ENCODE measurements at places on chromosomes 2 and 18. TPM values are rescaled to one million over a fixed set of nuclear protein-coding genes. Genes with fewer than 3 reads are reported as not detected.

CD207 gene
- not detected for total RNA-seq

DNA sequence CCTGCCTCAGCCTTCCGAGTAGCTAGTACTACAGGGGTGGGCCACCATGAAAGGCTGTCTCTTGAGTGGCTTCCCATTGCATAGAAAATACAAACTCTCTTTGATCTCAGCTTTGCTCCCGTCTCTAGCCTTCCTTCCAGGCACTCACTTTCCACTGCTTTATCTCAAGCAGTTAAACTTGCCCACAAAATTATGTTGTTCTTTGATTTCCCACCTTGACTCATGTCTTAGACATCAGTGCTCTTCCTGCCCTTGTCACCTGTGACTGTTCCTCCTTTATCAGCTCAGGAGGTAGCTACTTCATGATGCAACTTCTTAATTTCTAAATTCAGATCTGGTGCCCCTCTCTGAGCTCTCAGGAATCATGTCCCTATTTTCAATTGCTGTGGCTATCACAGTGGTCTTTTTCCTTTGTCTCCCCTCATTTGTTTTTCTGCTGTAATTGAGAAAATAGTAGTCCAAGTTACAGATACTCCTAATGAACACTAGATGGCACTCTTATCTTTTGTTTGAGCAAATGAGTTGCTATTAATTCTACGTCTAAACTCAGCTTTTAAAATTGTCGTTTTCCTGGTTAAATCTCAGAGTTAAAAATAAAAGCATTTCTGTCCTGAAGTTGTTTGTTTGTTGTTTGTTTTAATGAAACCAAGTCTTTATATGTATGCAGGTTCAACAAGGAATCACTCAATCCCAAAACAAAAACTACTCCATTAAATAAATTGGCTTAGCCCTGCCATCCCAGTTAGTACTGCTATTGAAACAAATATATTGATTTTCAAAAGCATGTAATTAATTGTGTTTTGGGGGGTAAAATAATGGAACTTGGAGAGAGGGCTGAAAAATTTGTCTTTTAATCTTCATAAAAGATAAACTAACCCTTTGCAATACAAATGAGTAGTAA lies 46.9 kb upstream of the GREB1L start:
- no peaks in the 10 kb centered on the region for H3K36me3 ChIP-seq
- DNase-seq: no peak
- no peak overlapping the region for H3K27ac ChIP-seq
- H3K4me1 ChIP-seq: no peaks in the 10 kb centered on the region
- H3K27me3 ChIP-seq: peaks cover 11% of the 10 kb centered on the region
- H3K4me3 ChIP-seq: no peak overlapping the region

- H3K27me3 ChIP-seq: no peaks in the 10 kb centered on the region
- H3K27ac ChIP-seq: no peak overlapping the region
- H3K4me1 ChIP-seq: peaks cover 6% of the 10 kb centered on the region
- no peak for DNase-seq
Observed at GRCh38 chr2:158021226-158021625, 80.5 kb upstream of the UPP2 start.

GRCh38 chr18:22377769-22378168 lies 39.9 kb downstream of the CTAGE1 start:
- no peaks in the 10 kb centered on the region for H3K27me3 ChIP-seq
- no peak overlapping the region for H3K4me3 ChIP-seq
- no peaks in the 10 kb centered on the region for H3K4me1 ChIP-seq
- no peak for DNase-seq

SCG2 gene
- total RNA-seq: not detected

RIT2 gene
- total RNA-seq: not detected

DUSP19 gene
- total RNA-seq: 4.2 TPM

HAUS1 gene
- 62.2 TPM for total RNA-seq

Measured in activated CD4-positive, alpha-beta T cell treated with anti-CD3 and anti-CD28 coated beads for 36 hours (primary cell).